ENCODE measurements at places on chromosomes 12 and 14.

- DNase-seq, result no peak
Measured at GRCh38 chr12:19852100-19852855, 413.0 kb downstream of the AEBP2 start.

DNA sequence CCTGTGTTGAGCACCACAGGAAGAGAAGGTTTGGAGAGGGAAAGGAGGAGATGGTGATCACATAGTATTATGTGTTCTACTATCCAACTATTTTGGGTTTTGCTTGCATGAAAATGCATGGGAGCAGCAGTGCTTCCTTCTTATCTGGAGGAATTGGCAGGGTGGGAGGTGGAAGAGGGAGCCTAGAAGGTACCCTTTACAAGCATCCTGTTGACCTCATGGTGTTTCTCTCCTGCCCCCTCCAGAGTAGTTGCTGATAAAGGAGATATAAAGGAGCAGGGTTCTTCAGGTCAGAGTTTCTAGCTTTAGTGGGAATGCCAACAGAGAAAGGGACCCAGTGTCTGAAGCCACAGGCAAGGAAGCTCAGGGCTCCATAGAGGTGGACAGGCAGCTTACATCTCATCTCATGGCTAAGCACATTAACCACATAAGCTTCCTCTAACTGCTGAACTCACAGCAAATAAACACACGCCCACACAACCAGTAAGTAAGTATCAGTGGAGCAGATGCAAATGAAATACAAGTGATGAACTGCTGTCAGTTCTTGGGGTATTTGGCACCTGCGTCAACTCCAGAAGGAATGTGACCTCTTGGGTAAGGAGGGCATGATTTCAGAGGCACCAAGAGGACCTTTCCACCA, 174.2 kb upstream of the SLC38A2 start:
- DNase-seq, result no peak

DNA sequence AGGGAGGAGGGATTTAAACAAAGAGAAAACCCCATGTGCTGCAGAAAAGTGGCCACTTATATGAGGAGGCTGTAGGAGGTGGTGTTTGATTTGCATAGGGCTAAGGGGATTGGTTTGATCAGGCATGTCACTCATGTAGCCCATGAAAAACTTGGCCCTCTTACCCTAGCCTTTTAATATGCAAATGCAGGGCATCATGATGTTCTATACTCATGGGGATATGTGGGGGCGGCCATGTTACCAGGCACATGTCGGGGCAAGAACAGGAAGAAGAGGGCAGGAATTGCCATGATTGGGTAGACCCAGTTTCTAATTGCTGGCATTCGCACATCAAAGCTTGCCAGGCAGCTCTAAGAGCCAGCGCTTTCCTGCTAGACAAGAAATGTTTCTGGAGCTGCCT, 28.8 kb downstream of the KLRK1 start:
- DNase-seq, result no peak

DNA sequence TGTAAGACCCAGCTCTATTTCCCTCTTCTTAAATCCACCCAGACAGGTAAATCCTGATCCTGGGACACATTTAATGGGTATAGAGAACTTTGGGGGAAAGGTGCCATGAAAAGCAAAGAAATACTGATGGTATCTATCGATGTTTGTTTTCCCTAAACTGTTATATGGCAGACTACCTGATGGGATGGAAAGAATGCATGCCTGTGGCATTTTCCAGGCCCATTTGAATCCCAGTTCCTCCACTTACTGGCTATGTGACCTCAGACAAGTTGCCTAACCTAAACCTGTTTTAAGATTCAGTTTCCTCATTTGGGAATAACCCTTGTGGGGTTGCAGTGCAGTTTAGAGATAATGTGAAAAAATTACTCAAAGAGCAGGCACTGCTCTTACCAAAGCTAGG, 404.5 kb downstream of the FUT8 start:
- DNase-seq, result no peak

DNA sequence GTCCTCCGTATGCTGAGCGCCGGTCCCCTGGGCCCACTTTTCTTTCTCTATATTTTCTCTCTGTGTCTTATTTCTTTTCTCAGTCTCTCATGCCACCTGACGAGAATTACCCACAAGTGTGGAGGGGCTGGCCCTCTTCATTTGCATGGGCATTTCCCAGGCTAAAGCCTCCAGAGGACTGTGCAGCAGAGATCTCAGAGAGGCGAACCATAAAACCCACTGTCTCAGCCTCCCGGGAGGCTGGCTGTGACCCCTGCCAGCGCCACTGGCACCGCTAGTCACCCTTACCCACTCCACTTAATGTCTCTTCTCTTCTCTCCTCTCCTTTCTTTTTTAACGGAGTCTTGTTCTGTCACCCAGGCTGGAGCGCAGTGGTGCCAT, 7.1 kb upstream of the SERPINA9 start:
- no peak for DNase-seq

DNA sequence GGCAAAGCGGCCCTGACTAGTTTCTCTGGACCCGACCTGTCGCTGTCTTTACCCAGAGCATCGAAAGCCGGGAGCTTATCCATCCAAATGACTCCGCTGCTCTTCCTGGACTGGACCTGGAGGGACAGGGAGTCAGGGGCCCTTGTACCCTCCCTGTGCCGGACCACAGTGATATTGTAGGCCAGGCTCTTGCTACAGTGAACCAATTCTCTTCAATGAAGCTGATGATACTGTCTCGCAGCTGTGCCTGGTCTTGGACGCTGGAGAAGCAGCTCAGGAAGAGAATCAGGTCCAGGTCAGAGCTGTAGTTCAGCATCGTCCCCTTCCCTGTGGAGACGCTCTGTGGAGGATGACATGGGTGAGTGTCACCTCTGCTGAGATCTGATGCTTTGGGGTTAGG, 14.7 kb upstream of the OASL start:
- DNase-seq, result no peak

GRCh38 chr12:109717390-109718357, 4.0 kb downstream of the FAM222A start:
- DNase-seq, result no peak

- no peak for DNase-seq
Measured at GRCh38 chr12:11555743-11556625, 93.5 kb upstream of the ETV6 start.

DNA sequence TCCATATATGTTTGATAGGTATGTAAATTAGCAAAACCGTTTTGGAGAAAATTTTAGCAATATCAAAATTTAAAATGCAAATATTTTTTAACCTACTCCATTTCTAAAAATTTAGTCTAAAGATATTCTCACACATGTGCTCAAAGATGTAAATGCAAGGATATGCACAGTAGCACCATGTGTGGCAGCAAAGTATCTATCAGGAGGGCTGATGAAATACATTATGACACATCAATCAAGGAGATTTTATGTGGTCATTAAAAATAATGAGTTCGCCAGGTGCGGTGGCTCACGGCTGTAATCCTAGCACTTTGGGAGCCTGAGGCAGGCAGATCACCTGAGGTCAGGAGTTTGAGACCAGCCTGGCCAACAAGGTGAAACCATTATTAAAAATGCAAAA, 8.0 kb upstream of the C1R start:
- no peak for DNase-seq

DNA sequence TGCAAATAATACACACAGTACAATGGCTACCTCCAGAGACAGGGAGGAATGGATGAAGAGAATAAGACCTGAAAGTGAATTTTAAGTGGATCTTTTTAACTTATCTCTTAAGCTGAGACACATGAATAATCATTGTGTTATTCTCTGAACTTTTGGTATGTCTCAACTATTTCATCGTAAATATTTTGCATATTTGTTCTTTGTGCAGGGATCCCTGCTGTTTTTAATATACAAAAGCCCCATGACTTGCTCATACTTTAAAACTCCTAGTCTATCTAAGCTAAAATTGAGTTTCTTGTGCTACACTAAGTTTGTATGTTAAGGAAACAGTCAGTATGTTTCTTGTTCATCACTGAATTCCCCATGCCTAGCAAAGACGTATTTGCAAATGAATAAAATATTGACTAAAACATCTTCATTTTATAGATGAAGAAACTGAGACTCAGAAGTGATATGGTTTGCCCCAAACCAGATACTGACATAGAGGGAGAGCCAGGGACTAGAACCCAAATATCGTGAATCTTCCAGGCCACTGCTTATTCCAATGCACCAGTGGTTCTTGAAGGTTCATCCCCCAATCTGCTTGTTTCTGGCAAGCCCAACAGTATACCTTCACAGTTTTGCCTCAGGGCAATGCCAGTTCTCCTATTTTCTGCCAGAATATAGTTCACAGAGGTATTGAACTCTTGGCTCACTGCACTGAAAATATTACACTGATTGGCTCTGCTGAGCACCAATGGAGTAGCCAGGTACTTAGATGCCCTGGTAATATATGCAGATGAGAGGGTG, 356.9 kb downstream of the MED13L start:
- no peak for DNase-seq

- no peak for DNase-seq
Measured at GRCh38 chr14:34098045-34098984, 147.4 kb upstream of the EGLN3 start.

DNA sequence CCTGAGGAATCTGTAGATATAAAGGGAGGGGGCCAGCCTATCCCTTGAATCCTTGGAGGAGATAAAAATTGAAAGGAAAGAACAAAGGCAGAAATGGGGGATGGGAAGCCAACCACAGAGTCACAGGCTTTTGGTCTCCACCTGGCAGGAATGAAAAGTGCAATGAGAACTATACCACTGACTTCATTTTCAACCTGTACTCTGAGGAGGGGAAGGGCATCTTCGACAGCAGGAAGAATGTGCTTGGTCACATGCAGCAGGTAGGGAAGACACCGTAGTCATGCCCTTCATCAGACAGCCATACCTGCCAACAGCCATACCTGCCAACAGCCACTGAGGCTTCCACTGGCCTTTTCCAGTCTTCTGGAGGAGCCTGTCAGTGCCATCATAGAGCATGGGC, 13.4 kb downstream of the ASB8 start:
- no peak for DNase-seq

DNA sequence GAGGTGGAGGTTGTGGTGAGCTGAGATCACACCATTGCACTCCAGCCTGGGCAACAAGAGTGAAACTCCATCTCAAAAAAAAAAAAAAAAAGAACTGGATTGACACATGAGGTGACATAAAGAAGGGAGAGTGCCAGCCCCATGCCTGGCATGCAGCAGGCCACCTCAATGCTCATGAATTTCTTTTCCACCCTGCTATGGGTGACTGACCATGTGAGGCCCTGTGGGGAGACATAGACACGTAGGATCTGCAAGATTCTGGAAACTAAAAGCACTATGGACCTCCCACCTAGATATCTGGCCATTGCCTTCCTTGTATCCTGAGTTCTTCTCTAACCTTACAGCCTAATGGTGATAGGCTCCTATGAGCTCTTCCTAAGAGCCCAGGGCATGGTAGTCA, 5.6 kb upstream of the ACTN1 start:
- DNase-seq, result no peak

DNA sequence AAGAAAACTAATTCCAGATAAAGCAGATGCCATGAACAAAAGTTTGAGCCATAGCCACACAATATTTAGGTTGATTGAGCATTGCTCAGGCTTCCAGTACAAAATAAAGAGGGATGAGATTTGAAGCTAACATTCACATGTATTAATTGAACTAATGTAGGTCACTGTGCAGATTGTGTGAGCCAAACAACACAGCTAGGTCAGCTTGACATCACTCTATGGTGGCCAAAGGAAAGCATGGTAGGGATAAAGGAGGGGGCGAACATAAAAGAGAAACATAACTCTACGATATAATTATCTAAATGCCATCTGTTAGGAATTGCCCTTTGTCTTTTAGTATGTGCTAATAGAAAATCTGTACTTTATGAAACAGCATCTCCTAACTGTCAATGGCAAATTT, 477.7 kb upstream of the SYT1 start:
- DNase-seq, result no peak

DNA sequence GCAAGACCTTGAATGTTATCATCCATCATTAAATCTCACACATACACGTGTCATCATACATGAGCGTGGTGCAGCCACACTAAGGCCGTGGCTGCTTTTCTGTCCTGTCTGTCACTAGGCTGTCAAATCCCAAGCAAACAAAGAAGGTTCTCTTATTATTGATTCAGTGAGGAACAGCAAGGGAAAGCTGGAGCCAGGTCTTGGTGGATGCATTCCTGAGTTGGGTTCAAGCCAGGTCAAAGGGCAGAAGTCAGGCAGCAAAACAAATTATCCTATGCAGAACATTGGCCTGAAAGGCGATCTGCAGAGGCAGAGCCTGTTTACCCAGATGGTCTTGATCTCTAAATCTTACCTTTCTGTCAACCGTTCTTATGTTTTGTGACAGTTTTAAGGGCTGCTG, 252.3 kb downstream of the NEDD1 start:
- DNase-seq, result no peak

DNA sequence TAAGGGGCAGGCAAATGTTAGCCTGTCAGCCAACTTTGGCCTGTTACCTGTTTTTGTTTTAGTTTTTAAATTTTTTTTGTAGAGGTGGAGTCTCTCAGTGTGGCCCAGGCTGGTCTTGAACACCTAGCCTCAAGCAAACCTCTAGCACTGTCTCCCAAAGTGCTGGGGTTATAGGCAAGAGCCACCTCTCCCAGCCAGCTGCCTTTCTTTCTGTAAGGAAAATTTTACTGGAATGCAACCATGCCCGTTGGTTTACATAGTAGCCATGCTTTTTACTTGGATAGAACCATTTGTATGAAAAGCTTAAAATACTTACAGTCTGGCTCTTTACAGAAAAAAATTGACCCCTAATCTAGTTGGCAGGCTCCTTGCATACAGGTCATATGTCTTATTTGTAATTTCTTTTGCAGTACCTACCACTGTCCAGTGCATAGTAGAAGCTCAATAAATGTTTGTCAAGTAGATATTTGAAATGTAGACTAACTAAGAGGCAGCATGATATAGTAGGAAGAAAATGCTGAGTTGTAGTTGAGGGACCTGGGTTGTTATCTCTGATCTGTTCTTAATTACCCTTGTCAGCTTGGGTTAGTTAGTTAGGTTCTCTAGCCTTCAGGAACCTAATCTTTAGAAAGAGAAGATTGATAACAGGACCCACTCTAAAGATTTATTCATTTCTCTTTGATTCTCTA, 4.7 kb downstream of the MDM2 start:
- DNase-seq, result no peak

DNA sequence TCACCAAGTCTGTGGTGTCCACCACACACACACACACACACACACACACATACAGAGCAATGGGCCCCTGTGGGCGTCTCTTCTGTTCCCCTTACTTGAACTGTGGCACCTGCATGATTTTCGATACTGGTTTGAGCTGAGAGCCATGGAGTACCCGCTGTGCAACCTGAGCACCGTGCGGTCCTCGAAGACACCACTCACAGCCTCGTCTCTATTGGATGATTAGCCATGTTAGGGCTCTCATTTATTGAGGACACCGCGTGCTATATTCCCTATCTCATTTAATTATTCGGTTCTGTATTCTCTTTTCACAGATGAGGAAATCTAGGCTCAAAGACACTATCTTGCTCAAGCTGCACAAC, 623 bp upstream of the C14orf132 start:
- DNase-seq, result no peak

GRCh38 chr14:68784978-68785533, 7.8 kb downstream of the ZFP36L1 start:
- DNase-seq, result no peak

GRCh38 chr12:124678421-124678893, 111.0 kb upstream of the NCOR2 start:
- DNase-seq, result no peak

Measured in activated T-cell treated with anti-CD3 and anti-CD28 coated beads, Interleukin-2, amount 50 U/mL, for 1 hour (primary cell).